ENCODE measurements at places on chromosomes 4 and X.

GRCh38 chr4:62320612-62321011, 1120.5 kb downstream of the ADGRL3 start:
- no peak for DNase-seq

DNA sequence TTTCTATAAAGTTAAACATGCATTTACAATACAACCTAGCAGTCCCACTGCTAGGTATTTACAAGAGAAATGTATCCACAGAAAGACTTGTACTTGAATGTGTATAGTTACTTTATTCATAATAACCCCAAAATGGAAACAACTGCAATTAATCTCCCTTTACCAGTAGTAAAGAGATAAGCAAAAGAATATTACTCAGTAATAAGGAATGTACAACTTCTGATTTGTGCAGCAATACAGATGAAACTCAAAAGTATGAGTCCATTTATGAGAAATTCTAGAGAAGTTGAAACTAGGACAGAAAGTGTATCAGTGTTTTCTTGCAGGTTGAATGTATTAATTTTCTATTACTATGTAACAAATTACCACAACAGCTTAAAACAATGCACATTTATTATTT, 15.2 kb downstream of the USP53 start:
- no peak for DNase-seq

GRCh38 chr4:1872870-1873269, 1.7 kb downstream of the NSD2 start:
- DNase-seq, result no peak

DNA sequence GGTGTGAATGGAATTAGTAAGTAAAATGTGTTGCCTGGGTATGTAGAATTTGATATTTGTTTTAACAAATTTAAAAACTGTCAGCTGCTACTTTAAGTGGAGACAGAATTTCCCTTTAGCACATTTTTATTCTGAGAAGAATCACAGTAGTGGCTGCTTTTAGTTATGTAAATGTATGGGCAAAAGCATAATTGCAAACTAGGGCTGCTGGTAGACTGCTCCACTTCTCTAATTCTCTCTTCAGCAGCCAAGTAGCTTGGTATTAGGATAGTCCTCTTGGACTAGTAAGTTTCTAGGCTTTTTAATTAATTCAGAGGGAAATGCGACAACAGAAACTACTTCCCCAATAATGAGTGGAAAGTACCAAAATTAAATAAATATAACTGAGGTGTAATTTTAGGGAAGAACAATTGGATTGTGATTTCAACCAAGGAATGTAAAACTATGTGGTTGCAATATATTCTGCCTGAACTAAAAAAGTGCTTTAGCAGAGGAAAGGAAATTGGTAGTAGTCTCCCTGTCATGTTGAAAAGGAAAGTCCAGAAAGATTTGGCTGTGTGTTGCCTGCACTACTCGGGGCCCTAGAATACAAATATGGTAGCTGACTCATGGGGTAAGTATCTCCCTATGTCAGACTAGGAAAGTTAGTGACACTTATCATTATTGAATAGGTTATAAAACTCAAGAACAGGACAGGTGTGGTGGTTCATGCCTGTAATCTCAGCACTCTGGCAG, 9.2 kb upstream of the EIF4E start:
- no peak for DNase-seq
